ENCODE measurements at places on chromosomes 2 and 18.

- no peak for DNase-seq
Observed at GRCh38 chr2:191618046-191618780, 59.7 kb upstream of the NABP1 start.

GRCh38 chr2:40591774-40592173 lies 139.9 kb upstream of the SLC8A1 start:
- DNase-seq: no peak

DNA sequence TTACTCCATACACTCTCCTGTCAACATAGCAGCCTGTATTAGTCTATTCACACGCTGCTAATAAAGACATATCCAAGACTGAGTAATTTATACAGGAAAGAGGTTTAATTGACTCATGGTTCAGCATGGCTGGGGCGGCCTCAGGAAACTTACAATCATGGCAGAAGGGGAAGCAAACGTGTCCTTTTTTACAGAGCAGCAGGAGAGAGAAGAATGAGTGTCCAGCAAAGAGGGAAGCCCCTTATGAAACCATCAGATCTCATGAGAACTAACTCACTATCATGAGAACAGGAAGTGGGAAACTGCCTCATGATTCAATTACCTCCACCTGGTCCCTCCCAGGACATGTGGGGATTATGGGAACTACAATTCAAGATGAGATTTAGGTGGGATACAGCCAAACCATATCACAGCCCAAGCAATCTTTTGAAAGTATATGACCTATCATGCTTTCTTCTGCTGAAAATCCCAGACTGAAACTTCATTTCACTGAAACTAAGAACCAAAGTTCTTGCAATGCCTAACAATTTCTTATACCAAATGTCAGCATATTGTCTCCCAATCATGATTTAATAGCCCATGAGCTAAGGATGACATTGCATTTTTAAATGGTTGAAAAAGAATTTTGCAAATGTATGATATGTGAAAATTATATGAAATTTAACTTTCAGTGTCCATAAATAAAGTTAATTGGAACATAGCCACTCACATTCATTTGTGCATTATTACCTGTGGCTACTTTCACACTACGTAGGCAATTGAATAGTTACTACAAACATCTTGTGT lies 686.8 kb upstream of the ZEB2 start:
- no peak for DNase-seq

GRCh38 chr2:117858892-117859531 lies 44.5 kb downstream of the DDX18 start:
- no peak for DNase-seq

DNA sequence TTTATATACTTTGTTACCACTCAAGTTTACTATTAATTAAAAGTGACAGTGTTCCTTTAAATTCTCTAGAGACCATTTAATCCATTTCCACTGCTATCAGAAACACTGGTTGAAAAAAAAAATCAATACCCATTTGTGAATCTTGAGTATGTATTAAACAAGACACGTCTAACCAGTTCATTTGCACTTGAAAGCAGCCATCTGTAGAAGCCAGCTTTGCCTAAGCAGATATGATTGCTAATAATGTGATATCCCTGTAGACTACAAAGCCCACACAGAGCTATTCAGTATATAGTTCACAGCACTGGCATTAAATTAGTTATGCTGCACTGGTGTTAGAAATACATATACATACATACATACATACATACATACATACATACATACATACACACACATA lies 111.8 kb upstream of the SP3 start:
- no peak for DNase-seq

DNA sequence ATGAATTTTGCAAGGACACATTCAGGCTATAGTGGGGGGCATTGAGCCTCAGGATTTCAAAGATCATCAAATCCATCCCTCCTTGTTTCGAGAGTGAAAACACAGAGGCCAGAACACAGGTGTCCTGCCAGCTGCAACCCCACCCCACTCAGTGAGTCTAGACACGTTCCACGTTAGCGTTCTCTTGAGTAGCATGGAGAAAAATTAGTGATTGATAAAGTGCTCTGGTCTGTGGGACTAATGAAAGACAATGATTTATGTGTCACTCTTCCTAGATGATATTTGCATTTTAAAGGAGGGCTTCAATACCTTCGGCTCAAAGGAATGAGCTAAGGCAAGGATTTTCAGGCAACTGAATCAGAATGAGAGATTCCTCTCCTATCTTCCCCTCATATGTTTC lies 43.8 kb downstream of the SLC4A3 start:
- DNase-seq: no peak

DNA sequence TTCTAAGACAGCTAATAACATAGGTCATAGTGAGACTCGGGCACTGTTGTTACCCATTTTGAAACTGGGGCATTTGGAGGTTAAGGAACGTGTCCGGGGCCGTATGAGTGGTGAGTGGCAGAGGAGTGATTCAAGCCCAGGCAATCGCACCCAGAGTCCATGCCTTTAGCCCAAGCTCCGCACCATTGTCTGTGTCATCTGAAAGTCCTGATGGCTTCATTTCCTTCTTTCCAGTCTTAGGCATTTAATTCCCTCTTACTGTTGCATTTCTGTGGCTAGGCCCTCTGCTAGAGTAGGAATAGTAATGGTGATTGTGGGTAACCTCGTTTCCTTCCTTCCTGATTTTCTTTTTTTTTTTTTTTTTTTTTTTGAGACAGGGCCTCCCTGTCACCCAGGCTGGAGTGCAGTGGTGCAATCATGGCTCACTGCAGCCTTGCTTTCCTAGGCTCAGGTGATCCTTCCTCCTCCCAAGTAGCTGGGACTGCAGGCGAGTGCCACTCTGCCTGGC lies 49.8 kb upstream of the ASB1 start:
- DNase-seq: no peak

- DNase-seq: no peak
Observed at GRCh38 chr18:28905509-28905908, 728.6 kb upstream of the CDH2 start.

DNA sequence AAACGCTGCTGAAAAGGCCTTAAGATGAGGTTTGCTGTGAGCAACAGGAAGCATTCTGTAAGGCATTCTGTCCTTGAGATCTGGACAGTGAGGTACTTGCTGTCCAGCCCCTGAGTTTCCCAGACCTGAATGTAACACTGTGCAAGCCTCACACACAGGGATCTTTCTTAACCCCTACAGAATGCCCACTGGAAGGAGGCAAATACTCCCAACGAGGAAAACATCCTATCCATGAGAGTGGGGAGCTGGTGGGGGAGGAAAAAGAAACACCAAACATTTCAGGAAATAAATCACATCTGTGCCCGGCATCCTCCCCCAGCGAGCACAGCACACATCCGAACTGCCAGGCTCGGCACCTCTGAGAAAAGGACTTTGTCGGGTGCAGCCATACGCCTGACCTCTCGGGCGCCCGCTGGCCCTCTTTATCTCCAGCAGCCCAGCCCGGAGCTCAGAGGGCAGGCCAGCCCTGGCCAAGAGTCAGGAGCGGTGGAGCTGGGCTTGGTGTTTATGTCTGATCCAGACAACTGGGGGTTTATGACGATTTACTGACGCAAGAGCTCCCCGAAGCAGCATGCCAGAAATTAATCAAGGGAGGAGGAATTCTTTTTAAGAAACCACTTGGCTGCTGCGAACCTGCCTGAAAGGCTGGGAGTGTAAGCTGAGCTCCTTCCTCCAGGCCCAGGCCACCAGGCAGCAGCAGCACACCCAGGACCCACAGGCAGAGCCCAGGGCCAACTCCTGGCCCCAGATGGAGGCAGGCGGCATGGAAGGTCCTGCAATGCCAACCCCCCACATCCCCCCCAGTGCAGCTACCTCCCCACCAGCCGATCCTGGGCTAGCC lies 72.2 kb downstream of the HDAC4 start:
- DNase-seq: no peak

DNA sequence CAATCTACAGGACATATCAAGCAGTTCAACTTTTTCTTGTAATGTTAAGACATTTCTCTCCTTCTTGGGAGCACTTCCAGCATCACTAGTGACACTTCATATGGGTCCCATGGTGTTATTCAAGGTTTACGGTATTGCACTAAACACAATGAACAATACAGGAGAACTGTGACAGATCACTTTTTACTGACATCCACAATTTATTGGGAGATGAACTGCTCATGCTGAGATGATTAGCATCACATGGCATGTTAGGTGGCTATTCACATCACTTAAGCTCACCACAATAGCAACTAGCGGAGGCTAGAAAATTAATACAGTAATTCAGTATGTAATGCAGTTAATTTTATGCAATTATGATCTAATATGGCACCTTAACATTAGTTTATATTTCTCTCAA lies 264.4 kb downstream of the ERBB4 start:
- no peak for DNase-seq

DNA sequence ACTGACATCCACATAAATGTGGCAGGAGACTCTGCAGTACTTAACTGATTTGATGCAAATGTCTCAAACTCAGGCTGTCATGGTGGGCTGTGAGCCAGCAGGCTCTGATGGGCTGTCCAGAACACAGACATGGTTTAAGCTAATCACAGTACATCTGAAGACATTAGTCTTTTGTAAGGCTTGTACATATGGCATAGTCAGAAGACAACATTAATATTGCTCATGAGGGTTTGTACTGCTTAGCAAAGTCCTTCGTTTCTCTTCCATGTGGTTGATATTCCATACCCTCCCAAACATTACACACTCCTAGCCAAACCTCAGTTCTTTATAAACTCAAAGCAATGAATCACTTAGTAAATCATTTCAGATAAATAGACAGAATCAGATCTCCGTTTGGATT lies 330.6 kb downstream of the RND3 start:
- no peak for DNase-seq

DNA sequence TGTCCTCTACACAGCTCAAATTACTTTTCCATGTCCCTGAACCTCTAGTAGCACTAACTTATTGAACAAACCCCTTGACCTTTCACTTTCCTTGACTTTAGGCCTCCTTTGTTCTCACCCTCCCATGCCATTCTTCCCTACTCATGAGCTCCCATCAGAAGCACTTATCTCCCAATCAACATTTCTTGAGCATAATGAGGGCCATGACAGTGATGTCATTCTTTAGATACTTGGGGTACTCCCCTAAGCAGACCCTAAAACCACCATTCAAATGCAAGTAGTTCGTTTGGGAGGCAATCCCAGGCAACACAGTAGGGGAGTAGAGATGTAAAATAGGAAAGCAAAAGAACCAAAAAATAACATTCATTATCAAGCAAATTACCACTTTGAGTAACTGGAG lies 115.9 kb upstream of the ARHGAP28 start:
- DNase-seq: no peak

GRCh38 chr2:168039881-168040280 lies 207.5 kb downstream of the STK39 start:
- DNase-seq: no peak

DNA sequence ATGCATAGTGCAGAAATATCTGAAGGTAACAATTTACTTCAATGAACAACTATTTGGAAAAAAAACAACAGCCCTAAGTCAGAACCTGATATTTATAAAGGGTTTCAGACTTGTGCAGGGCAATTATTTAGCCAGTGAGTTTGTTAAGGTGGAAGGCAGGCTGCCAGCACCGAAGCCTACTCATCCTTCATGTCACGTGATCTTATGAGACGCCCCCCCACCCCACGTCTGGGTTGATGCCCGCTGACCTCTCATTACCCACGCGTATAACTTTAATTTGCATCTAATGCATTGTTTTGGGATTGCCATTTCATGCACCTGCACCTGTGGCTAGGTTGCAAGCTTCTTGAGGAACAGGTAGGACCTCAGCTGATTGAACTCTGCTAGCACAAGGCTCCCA lies 52.9 kb downstream of the MMADHC start:
- no peak for DNase-seq

DNA sequence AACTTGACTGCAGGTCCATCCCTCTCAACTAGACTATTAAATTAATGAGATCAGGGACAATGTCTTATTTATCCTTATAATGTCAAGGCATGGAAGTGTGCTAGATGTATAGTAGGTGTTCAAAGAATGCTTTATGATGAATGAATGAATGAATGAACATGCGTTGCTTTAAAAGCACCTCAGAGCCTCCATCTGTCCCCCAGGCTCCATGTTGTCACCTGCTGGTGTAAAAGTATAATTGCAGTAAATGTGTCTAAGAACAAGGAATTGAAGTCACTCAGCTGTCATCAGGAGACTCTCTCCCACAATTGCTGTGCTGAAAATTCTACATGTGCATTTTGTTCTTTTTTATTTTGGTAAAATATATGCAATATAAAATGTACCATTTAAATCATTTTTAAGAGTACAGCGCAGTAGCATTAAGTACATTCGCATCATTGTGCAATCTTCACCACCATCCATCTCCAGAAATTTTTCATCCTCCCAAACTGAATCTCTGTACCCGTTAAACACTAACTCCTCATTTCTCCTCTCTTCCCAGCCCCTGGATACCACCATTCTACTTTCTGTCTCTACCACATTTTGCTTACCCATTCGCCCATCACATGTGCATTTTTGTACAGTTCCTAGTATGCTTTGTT lies 52.6 kb downstream of the GNAL start:
- no peak for DNase-seq

- no peak for DNase-seq
Observed at GRCh38 chr2:88114889-88115288, 13.0 kb downstream of the FABP1 start.

DNA sequence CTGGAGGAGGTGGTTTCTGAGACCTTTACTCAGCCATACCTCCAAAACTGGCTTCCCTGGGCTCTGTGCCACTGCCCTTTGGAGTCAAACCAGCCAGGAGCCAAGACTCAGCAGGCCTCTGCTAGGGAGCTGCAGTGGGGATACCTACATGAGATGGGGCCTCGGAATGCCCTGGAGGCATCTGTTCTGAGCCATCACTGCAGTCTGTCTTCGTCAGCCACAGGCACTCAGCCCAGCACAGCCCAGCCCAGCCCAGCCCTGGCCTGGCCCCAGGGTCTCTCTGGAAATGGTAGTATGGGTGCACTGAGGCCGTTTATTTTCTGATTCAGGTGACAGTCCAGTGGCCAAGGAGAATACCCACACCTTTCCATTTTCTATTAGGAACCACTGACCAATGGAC lies 209.8 kb downstream of the CELF4 start:
- no peak for DNase-seq

DNA sequence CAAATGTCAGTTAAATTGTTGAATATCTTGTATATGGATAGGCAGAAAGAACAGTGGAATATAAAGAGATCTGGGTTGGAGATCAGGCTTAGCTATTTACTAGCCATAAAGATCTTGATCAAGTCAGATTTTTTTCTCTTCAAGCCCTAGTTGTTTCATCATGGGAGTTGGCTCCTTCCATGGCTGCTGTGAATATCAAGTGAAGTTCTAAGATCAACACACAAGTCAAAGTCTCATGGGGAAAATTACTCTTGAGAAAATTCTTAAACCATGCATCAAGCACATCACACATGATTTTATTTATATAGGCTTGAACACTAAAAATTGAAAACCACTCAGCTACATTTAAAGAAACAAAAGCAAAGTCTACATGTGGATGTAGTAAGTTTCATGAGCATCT lies 79.8 kb downstream of the C1D start:
- DNase-seq: no peak

DNA sequence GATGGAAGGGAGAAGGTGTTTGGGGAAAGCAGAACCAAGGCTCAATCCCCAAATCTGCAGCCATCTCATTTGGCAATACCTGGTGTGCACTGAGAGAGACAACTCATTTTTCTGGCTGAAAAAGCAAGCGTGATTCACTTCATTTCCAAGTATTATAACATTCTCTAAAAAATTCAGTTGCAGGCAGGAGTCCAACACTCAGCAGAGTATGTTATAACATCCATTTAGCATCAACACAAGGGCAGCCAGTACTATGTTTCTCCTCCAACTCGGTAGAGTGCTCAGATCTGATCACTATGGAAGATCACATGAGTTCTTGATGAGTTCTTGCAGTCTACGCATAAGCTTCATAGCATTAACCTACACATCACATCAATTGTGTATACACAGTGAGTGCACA lies 99.4 kb upstream of the PID1 start:
- no peak for DNase-seq

- no peak for DNase-seq
Observed at GRCh38 chr2:74428675-74429074, 7.1 kb downstream of the WDR54 start.
